ENCODE measurements at places on chromosomes 4 and X.

DNA sequence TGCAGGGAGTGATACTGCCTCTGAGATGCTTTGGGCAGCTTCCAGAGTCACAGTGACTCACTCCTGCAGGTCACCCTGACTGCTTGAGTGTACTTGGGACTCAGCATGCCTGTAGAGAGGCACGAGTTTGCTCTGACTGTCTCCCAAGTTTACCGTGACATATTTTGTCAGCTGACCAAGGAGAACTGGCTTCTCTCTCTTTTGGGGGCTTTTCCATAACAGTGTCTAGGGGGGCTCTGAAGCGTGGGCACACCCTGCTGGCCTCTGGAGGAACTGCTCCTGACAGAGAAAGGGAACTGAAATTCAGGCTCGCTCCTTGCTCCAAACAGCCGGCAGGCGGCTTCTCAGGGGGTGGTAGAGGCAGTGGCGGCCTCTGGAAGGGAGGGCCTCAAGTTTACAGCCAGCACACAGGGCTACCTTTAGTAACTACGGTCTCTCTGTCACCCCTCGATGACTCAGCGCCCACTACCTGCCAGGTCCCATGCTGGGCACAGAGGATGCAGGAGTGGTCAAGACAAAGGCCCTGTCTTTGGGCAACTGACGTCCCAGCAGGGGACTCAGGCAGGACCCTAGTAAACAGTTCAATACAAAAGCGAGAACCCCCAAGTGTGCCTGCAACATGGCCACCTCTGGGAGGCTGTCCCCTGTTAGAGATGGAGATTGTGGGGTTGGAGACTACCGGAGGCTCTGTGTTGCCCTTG lies 17.8 kb downstream of the ZNF185 start:
- DNase-seq, result no peak

DNA sequence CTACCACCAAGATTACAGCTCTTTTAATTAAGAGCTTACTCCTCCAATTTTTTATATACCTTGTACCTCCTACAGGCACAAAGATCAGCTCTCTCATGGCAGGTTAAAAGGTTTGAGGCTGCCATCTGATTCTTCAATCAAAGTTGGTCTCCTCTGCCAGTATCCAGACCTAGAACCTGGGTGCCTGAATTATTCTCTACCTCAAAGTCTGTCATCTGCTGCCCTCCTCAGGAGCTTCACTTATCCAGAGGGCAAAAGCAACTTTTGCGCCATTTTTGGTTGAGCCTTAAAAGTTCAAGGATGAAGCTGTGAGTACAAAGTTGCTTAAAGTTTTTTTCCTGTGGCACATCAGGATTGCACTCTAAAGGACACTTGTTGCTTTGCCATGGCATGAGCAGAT lies 343.7 kb upstream of the PPP1R2C start:
- DNase-seq, result no peak

DNA sequence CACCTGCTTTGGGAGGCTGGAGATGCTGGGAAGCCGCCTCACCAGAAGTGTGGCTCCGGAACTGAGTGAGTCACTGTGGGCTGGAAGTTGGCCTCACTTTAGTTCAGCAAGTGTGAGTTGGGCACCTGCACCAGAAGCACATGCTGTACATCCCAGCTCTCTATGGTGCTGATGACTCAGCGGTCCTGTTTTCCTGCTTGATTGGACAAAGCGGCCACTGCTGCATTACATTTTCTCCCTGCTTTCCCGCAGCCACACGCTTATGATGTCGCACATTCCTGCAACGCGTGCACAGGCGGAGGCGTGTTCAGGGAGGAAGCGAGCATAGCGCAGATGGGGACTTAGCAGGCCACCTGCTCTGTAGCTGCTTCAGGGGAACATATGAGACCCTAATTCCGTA lies 26.7 kb upstream of the CLDN34 start:
- DNase-seq, result no peak

DNA sequence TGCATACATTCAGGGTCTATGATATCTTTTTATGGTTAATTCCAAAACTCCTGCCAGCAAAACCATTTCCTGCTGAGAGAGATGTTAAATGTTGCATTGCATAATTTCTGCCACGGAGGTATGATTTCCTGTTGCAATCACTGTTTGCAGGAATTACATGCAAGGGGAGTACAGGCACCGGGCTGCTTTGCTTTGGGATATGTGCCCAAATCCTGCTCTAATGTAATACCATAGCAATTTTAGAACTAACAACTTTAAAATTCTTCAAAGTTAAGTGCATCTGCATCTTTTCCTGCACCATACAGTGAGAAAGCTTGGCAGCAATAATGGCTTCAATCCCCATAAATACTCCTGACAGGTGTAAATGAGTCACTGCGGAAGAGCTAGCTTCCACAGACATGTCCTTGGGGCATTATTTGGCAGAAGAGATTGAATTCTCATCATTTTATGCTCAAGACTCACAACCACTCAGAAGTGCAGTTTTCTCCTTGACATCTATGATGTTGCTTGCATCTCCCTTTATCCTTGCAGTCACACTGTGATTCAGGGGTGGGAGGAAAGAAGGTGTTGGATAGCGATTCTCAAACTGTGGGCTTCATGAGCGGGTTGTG lies 29.6 kb downstream of the TRIM2 start:
- no peak for DNase-seq
